Stimulated activated CD4-positive, alpha-beta T cell treated with anti-CD3 and anti-CD28 coated beads, Interleukin-1b, Interleukin-23, amount 100 ng/mL, for 1 hour (primary cell): ENCODE measurements at places on chromosomes 2 and 18.

DNA sequence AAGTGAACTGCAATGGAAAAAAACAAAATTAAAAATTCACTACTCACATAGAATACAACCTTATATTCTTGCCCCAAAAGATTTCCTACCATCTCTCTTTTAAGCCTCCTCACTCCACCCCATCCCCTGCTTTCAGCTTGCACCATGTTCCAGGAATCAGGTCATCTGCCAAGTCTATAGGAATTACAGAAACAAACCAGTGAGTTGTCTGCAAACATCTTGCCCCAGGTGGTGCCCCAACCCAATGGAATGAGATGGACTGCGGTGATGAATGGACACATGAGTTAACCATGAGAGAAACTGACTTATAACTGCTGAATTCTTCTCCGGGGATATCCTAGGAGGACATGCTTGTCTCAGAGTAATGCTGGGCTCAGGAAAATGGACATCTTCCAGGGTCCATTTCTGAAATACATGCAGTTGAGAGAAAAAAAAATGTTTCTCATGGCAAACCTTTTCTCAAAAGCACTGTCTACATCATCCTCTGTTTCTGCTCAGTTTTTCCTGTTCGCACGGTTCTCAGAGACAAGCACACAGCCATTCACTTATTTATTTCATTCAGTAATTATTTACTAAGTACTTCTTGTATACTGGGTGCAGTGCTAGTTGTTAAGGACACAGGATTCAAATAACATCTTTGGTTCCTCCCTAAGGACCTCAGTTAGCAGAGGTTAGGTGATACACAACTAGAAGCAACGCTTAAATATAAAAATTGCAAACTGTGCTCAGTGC lies 350.0 kb downstream of the RND3 start:
- no peak for DNase-seq

DNA sequence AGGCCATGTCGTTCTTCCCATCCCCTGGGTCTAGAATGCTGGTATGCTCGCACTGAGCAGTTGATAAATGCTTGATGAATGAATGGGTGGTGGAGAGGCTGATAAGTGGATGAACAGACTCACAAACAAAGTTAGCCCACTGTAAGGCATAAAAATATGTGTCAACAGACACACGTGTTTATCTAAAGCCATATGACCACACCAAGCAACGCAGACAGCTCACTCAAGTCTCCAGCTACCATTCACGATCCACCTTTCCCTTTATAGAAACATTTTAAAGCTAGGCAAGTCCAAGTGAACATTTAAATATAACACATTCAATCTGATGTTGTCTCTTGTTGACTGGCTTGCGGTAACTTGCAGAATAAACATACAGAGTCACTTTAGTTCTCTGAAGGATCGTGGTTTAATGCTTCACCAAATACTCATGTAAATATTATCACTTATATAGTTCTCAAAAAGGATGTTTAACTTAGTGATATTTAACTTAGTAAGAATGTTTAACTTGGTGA lies 105.5 kb downstream of the NOL10 start:
- no peak for DNase-seq

GRCh38 chr2:201965550-201965949 lies 68.1 kb upstream of the FZD7 start:
- DNase-seq = no peak

- DNase-seq = no peak
Observed at GRCh38 chr2:555164-555922, 121.9 kb downstream of the TMEM18 start.

DNA sequence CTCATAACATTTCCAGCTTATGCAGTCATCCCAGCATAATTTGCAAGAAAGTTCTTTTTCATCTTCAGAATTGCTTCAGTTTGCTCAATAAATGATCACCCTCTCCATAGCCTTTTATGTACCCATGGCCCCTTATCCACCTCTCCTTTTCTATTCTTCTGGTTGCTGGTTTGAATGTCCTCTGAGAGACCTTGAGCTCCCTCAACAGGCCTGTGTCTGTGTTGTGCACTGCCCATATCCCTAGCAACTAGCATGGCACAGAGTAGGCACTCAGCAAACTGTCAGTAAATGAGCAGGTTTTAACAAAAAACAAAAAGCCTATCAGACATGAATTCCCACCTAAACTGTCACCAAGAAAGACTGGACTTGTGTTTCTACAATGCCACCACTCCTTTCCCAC lies 160.5 kb downstream of the AKAIN1 start:
- no peak for DNase-seq

DNA sequence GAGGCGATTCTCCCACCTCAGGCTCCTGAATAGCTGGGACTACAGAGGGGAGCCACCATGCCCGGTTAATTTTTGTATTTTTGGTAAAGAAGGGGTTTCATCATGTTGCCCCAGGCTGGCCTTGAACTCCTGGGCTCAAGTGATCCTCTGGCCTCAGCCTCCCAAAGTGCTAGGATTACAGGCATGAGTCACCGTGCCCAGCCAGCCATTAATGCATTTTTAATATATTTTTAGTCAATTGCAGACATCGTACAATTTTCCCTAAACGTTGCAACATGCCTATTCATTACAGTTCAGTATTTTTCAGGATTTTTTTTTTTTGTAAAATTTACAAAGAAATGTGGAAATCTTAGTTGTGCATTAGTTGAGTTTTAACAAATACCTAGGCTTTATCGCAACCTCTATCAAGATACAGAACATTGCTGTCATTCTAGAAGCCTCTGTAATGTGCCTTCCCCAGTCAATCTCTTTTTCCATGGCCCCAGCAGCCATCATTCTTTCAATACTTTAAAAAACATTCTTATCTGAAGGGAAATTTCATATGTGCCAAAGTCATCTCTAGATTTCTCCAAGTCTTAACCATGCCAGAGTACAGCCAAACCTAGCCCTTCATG lies 14.7 kb downstream of the NABP1 start:
- DNase-seq = no peak

DNA sequence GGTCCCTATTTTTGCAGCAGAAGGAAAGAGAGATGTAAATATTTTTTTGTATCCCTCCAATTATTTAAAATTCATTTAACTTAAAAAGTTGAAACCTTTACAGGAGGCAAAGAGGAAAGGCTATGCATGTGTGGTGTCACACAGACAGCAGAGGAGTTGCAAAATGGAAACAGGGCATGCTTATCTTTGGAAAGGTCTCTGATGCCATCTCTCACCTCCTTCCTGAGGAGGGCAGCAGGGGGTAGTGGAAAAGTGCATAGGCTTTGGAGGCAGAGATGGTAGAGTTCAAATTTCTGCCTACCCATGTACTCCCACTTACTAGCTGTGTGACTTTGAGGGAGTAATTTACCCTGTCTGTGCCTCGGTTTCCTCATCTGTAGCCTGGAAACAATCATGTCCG lies 99.6 kb upstream of the MCFD2 start:
- DNase-seq = no peak

DNA sequence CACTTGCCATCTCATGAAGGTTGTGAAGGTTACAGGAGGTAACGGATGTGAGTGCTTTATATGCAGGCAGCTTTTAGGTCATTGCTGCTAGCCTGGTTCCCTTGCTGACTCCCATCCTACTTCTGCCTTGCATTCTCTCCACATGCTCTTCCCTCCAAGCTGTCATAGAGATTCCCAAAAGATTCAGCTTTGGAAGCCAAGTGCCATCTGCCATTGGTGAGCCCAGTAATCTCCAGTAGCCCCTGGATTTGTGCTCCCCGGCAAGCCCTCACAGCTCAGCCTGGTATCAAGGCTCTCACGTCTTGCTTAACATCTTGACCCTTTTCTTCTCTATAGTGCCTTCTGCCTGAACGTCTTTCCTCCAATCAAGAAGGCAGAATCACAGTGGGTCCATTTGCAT lies 61.6 kb downstream of the MYT1L start:
- DNase-seq = no peak

GRCh38 chr18:7452331-7452730 lies 114.8 kb upstream of the PTPRM start:
- no peak for DNase-seq

DNA sequence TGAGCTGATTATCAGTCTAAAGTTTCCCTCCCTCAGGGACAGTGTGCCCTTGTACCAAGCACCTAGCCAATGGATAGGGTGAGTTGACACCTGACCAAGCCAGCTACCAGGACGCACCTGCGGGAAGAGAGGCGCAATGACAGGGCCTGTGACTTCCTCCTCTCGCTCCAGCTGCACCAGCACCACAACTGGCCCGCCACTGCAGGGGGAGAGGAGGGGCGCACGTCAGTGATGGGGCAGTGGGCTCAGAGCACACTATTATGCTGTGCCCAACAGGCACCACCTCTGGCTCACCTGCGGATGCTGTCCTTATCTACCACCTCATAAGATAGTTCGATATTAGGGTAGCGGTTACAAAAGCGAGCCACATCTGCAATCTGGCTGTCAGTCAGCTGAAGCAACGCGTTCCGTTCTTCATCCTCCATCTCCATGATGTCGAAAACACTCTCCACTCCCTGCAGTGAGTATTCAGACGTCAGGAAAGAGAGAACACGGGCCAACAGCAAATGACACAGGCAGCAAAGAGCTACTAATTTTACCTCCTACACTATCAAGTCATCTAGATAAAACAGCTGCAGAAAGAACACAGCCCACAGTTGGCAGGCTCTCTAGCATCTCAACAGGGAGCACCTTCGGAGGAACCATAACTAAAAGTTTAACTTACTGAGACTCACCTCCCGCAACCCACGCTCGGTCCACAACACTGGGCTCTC lies 10.9 kb downstream of the CIAO1 start:
- no peak for DNase-seq
